ENCODE measurements at places on chromosomes 4 and X. TPM values are rescaled to one million over a fixed set of nuclear protein-coding genes. Genes with fewer than 3 reads are reported as not detected.

GRCh38 chr4:150250998-150251651 is 172.9 kb downstream of the DCLK2 start:
- DNase-seq, result no peak

DNA sequence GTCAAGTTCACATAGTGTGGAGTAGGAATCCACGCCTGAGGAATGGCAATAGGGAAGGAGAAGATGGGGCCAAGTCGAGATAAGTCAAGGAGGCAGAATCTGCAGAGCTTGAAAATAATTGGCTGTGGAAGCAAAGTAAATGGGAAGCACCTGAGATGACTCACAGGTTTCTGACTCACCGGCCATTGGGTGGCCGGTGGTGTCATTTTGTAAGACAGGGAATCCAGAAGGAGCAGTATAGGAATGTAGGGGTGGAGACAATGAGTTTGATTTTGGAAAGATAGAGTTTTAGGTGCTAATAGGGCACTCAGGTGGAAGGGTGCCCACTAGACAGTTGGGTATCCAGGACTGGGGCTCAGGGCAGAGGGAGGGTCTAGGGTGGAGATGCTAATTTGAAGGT is 201.0 kb upstream of the MAMLD1 start:
- no peak for DNase-seq

GRCh38 chr4:132651196-132651595 is 497.9 kb upstream of the PCDH10 start:
- DNase-seq, result no peak

DNA sequence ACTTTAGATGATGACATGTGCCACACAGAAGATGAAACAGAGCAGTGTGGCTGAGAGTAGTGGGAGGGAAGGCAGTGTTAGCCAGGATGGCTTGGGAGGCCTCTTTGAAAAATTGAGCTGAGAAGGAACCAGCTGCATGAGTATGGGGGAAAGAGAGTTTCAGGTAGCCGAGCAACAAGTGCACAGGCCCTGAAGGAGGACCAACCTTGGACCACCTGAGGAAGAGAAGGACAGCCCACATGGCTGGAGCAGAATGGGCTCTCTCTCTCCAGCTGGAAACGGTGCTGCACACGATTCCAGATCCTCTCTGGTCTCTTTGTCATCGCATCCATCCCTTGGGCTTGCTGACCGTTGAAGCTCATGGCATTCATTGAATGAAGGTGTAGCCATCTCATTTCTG is 23.9 kb upstream of the BCOR start:
- no peak for DNase-seq

GRCh38 chrX:50779694-50780093 is 34.3 kb downstream of the SHROOM4 start:
- DNase-seq, result no peak

HSFX2 gene
- not detected for total RNA-seq

- DNase-seq, result no peak
Observed at GRCh38 chr4:88897180-88897579, 159.8 kb downstream of the FAM13A start.

GRCh38 chrX:46268412-46268811 is 276.8 kb downstream of the ZNF674 start:
- no peak for DNase-seq

DNA sequence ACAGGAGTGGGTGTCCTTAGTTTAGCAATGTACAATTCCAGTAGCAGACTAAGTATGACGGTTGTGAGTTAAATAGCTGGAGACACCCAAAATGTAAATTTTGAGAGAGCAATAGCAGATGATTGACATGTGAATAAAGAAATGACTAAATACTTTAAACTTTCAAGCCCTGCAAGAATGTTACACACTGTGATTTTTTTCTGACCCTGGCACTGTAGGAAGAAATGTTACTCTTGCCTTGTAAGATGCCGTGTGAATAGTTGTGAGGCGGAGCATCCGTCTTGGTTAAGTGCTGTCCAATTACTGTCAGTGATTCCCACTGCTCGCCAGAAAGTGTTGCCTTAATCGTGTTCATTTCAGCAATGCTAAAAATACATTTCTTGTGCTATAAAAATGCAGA is 1248.1 kb downstream of the RAPGEF2 start:
- DNase-seq, result no peak

- no peak for DNase-seq
Observed at GRCh38 chr4:17027495-17027894, 129.1 kb upstream of the LDB2 start.

HOPX gene
- total RNA-seq, result 27.3 TPM

GPRIN3 gene
- 7.4 TPM for total RNA-seq

DNA sequence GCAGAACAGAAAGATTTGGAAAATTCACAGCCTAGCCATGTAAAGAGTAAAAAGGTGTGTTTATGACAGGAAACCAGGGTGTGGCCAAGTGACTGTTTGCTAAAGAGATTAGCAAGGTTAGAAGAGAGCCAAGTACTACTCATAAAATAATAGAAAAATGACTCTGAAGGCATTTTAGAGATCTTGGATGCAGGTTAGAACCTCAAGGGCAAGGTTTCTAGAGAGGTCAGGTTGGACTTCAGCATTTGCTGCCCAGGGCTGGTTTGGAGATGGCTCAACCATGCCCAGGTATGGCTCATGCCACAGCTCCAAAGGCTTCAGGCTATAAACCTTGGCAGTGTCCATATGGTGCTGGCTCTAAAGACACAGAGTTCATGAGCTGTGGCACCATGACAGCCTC is 40.6 kb upstream of the ADGRA3 start:
- no peak for DNase-seq

- no peak for DNase-seq
Observed at GRCh38 chrX:16239211-16239610, 71.9 kb downstream of the MAGEB17 start.

- no peak for DNase-seq
Observed at GRCh38 chr4:25370242-25370641, 6.8 kb upstream of the ANAPC4 start.

DNA sequence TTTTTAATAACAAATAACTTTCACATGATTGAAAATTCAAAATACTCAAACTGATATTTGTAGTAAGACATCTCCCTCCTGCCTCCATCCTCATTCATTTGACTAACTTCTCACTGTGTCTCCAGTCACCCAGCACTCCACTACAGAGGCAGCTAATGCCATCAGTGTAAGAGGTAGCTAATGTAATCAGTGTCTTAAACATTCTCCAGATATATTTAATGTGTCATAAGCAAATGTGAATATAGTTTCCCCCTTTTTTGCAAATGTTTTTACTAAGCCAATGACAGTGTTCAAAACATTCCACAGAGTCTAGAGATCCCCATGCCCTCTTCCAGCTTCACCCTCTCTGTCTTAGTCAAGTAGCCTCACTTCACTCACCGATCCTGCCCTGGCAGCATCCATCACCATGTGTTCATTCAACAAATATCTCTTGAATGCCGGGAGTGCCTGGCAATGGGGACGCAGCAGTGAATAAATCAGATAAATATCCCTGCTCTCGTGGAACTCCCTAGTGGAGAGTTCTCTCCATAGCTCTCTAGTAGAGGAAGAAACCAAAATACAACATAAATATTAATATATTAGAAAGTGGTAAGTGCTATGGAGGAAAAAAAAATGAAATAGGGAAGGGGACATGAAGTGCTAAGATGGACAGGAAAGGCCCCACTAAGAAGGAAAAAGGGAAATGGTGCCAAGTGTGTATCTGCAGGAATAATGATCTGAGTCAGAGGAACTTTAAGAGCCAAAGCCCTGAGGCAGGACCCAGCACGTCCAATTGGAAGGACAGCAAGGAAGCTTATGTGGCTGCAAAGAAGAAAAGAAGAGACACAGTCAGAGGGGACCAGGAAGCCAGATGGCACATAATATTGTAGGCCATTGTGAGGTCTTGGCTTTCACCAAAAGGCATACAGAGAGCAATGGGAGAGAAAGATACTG is 18.7 kb downstream of the SCFD2 start:
- DNase-seq, result no peak

DNA sequence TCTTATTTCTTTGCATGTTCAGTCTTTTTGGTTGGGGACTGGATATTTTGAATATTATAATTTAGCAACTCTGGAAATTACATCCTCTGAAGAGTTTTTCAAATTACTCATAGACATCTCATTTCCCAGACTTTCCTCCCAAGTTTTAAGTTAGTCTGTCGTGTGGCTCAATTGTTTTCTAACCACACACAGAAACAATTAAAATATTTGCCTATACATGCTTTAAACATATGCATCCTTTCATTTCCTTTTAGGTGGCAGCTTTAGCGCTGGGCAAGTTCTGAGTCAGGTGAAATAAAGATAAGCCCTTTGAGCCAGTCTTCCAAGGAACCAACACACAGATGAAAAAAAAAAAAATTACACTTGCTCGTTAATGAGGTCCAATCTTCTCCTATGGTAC is 307.0 kb upstream of the SPOCK3 start:
- no peak for DNase-seq

- DNase-seq, result no peak
Observed at GRCh38 chr4:2617955-2618354, 81.5 kb downstream of the FAM193A start.

GRCh38 chr4:5267408-5267807 is 216.1 kb downstream of the STK32B start:
- DNase-seq, result no peak

DNA sequence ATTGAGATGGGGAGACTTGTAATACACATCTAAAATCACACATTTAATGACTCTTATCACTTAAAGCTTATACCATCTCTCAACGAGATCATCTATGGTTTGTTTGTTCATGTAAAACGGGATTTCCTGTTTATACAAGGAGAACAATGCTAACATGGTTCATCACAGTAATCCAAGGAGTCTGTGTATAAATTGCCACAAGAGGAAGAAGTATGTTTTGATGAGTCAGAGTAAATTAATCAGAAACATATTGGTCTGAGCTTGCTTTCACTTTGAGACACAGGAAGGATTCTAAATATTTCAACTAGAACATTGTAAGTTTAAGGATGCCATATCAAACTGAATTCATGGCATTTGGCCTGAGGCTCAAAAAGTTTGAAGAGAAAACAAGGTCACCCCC is 594.1 kb downstream of the GLUD2 start:
- no peak for DNase-seq

IDH3G gene
- total RNA-seq, result 64.2 TPM

GPM6B gene
- 0.13 TPM for total RNA-seq

GRCh38 chrX:78321809-78322208 is 5.6 kb downstream of the CYSLTR1 start:
- peak; percentile 26 for DNase-seq

DNA sequence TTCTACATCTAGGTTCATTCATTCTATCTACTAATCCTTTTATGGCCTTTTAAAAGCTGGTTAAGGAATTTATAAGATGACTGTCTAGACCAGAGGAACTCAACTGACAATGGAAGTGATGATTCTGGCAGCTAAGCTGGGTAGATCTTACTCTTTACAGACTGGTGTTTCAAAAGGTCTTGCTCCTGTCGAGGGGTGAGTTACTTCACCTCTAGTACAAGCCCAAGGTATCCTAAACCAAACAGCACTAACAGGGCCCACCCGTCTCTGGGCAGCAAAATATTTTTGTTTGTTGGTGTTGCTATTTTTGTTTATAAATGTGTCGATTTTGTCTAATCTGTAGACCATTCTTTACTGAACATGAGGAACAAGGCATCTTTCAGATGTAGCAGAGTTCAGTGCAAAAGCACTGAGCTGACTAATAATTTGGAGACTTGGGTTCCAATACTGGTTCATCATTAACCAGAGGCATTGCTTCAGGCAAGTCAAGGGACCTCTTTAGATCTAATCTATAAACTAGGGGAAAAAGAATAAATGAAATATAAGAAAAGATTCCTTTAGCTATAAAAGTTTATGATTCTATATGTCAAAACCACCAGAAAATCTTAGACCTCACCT is 90.3 kb upstream of the FRG1 start:
- no peak for DNase-seq

DNA sequence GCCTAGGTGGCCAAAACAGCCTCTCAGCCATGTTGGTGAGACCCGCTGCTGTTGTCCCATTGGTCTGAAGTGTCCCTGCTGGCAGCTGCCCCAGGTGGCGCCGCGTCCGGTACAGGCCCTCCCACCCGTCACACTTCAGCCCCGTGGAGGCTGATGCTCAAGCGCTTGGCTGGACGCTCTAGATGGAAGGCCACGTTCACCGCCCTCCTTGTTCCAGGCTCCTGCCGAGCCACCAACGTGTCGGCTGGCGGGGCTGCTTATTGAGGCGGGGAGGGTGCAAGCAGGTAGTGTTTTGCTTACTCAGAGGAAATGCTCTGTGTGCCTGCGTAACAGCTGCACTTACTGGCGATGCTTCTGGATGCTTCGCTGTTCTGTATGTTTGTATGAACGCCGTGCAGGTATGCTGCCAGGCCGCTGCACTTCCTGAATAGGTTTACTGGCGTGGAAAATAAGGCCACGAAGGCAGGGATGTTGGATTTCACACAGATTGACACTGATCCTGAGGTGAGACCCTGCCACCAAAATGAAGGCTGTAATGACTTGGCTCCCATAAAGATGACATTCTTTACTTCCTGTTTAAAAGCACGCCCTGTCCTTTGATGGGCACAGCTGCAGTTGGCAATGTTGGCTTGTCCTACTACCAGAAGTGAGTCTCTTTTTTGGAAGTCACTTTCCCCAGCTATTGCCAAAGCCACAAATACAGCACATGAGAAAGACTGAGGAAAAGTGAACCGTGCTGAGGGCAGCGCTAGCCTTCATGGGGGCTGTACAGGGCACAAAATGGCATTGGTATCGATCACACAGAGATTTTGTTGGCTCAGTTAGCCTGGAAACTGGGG is 21.0 kb upstream of the CLCN4 start:
- DNase-seq, result no peak
